ENCODE measurements at places on chromosomes 16 and 17.
A peak's percentile ranks its signal among the peaks of the same experiment; 100 is the strongest.

DNA sequence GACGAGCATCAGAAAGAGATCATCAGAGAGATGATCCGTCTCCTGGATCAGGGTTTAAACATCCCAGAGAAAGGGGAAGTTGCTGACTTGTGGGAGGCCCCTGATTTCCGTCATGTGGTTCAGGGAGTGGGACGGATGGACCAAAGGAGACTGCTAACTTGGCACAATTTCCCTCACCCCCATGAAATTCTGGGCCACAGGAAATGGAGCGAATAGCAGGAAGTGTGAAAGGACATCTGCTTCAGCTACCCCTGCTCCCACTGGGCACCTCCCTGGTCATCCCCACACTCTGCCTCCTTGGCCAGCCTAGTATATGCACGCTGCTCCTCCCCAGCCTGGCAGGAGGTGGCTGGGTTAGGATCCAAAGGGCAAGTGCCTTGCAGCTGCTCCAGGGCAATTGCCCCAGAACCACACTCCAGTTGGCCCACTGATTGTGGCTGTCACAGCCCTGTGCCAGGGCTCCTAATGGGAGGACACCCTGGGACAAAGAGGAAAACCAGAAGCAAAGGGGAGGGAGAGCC lies 1.3 kb downstream of the ARRB2 start:
- no peak for DNase-seq

GRCh38 chr17:63697341-63698286 lies 2.3 kb downstream of the LIMD2 start:
- peak; percentile 57 for DNase-seq

GRCh38 chr17:56125830-56126819 lies 27.1 kb upstream of the ANKFN1 start:
- peak; percentile 59 for DNase-seq

DNA sequence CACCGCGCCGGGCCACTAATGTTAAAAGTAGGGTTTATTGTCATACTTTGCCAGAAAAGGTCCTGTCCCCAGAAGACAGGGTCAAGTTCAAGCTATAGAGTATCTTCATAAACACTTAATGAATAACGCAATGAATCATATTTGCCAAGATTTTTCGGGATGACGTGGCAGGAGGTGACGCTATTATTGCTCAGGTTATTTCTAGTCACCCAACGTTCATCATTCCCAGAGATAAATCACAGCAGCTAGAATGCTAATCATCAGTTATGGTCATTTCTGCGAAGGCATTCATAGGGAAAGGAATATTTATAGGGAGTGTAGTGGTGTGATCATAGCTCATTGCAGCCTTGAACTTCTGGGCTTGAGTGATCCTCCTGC lies 2.0 kb downstream of the TMC5 start:
- DNase-seq: no peak

Measured in ecto neural progenitor cell (in vitro differentiated cells).